ENCODE measurements at places on chromosomes 3 and 15. TPM values are rescaled to one million over a fixed set of nuclear protein-coding genes. Genes with fewer than 3 reads are reported as not detected.
A peak's percentile ranks its signal among the peaks of the same experiment; 100 is the strongest.

DNA sequence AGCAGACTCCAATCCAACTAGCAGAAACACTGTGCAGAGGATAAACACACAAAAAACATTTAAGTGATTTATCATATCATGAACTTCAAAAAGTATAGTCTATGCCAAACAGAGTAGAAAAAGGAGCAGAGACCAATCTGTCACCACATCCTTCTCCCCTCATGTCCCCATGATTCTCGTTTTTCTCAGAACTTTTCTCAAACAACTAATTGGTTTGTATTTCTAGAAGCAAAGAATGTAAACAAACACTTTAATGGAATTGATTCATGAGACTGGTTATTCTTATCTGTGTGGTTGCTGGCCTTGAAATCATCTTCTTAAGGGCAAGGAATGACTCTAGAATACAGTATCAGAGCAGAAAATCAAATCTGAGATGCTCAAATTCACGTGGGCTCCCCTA, 294.2 kb upstream of the THBS1 start:
- no peak for DNase-seq

- DNase-seq: no peak
Measured at GRCh38 chr3:20404741-20405100, 218.7 kb upstream of the SGO1 start.

UBA7 gene
- 173 TPM for total RNA-seq

DNA sequence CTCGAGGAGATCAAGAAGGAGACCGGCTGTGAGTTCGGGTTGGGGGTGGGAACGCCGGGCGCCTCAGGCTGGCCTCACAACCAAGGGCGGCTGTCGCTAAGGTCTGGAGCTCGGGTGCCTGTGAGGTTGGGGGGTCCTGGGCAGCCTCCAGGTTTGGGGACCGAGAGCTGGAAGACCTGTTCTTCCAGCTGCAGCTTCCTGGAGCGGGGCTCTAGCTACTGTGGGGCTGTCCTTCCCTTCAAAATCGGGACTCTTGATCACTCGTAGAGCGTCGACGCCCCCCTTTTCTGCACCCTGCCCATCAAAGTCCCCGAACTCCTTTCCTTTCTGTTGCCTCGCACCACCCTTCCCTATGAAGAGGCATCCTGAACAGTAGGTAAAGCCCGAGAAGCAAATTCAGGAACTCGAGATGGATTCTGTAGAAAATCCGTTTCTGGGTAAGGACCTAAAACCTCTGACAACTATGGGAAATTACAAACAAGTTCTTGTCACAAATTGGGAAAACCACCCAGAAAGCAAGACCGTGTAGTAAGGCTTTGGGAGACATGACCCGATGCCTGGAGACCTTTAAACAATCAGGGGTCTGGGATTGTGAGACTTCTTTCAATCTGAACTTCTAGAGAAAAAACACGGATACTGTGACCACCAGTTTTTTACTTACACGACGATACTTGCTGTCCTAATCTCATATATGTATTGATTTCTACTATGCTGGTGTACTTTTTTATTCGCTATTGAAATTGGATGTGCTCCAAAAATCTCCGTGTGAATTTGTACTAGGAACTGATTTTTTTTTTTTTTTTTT, 556 bp downstream of the CHP1 start:
- no peak for DNase-seq

GRCh38 chr3:11088831-11089230, 65.5 kb upstream of the HRH1 start:
- no peak for DNase-seq

- DNase-seq: no peak
Measured at GRCh38 chr3:58833491-58833890, 166.9 kb upstream of the FAM3D start.

GRCh38 chr3:98875535-98875934, 26.0 kb downstream of the DCBLD2 start:
- DNase-seq: no peak

DNA sequence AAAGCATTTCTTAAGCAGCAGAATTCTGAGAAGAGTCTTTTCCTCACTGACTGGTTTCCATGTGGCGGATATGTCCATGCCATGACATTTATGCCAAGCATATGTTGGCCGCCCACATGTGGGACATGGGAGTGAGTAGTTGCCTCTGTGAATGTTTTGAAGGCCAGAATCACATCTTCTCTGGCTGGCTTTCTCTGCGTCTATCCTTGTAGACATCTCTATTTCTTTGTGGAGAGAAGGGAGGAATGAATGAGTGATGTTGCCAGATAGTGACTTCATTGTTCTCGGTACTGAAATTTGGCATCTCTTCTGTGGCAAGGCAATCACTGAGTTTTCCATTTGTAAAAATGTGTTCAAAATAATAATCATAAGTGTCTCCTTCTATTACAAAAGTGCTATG, 316.0 kb downstream of the CLSTN2 start:
- DNase-seq: no peak

DNA sequence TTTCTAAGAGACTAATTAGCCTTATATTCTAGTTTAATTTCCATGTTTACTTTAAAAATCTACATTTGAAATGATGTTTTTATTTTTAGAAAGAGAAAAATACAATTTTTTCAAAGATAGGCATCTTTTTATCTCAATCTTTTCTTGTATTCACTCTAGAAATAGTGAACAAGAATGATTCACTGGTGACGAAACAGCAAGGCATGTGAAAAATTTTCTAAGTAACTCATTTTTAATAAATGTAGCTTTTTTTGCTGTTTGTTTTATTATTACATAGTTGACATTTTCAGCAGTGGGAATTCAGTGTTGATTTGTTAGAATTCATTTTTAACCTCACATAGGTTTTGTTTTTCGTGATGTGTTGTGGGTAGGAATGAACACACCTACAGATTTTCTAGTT, 1226.4 kb downstream of the NSUN3 start:
- no peak for DNase-seq

- DNase-seq: no peak
Measured at GRCh38 chr15:86676002-86676401, 596.3 kb downstream of the AGBL1 start.

STXBP5L gene
- not detected for total RNA-seq

DCUN1D1 gene
- total RNA-seq: 32.7 TPM

DNA sequence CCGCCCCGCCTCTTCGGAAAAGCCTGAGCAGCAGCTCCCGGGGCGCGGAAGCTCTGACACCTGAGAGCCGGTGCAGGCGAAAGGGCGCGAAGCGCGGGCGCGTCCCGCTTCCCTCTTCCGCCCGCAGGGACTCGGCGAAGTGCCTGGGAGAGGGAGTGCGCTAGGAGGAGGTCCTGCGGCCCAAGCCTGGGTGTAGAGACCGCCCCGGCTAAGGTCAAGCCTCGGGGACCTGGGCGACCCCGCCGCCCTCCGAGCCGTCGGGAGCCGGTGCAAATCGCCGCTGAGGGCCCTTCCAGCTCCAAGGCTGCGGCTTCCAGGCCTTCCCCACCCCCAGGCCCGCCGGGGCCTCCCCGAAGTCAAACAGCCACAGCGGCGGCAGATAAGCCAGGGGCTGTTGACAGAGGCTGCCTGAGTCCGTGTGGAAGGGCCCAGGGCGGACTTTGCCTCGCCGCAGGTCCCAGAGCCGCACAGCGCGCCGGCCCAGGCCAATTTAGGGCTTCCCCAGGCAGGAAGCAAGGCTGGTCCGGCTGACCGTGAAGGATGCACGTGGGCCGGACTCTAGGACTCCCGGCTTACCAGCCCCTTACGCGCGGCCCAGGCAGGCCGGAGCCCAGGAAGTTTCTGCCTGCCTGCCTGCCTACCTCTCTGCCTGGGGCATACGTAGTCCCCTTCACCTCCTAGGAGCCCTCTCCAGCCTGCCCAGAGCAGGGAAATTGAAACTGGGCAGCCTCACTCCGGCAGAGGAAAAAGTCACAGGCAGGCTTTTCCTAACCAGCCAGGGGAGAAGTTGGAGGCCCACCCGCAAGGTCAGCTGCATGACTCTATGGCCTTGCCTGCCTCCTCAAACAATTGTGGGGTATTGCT, 2.3 kb downstream of the ITPKA start:
- no peak for DNase-seq

SOX14 gene
- total RNA-seq: not detected

VIPR1 gene
- total RNA-seq: 33.4 TPM

GRCh38 chr3:113035387-113035982, 44.7 kb downstream of the GTPBP8 start:
- DNase-seq: peak; percentile 30

GRCh38 chr3:161221806-161222600, 892 bp downstream of the NMD3 start:
- DNase-seq: no peak

DNA sequence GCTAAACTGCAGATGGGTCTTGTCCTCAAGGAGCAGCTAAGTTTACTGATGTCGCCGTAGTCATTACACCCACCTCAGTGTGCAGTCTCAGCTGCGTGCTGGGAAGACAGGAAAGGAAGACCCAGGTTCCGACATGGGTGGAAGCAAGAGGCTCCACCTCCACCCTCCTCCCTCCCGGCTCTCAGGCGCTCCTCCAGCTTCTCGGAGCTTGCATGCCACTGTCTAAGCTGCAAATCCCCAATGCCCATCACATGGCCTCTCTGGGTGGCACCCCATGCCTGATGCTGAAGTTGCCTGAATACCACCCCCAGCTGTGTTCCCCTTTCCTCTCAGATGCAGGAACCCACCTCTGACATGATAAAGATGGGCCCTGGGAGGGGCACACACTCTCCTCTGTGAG, 58.5 kb downstream of the MGLL start:
- DNase-seq: no peak

GRCh38 chr3:134309987-134310700, 59.5 kb upstream of the RYK start:
- no peak for DNase-seq

DNA sequence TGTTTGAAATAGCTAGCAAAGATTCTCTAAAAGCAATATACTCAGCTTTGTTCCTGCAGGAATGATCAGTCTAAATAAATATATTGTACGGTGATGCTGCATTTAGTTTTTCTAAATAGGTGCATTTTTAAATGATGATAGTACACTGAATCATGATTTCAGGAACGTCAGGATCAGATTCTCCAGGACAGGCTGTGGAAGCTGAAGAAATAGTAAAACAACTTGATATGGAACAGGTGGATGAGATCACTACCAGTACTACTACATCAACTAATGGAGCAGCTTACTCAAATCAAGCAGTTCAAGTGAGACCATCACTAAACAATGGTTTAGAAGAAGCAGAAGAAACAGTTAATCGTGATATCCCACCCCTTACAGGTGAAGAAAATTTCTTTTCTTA, 46.3 kb upstream of the EIF3J start:
- no peak for DNase-seq

- DNase-seq: no peak
Measured at GRCh38 chr3:72554689-72555088, 293.6 kb downstream of the SHQ1 start.

- no peak for DNase-seq
Measured at GRCh38 chr3:45777111-45777745, 19.1 kb downstream of the SLC6A20 start.

GRCh38 chr3:114221165-114221880, 16.1 kb downstream of the ZNF80 start:
- DNase-seq: peak; percentile 26

GRCh38 chr15:90188914-90189748, 12.0 kb upstream of the SEMA4B start:
- DNase-seq: no peak

GRCh38 chr3:58324391-58325390, 8.0 kb upstream of the PXK start:
- DNase-seq: no peak

DNA sequence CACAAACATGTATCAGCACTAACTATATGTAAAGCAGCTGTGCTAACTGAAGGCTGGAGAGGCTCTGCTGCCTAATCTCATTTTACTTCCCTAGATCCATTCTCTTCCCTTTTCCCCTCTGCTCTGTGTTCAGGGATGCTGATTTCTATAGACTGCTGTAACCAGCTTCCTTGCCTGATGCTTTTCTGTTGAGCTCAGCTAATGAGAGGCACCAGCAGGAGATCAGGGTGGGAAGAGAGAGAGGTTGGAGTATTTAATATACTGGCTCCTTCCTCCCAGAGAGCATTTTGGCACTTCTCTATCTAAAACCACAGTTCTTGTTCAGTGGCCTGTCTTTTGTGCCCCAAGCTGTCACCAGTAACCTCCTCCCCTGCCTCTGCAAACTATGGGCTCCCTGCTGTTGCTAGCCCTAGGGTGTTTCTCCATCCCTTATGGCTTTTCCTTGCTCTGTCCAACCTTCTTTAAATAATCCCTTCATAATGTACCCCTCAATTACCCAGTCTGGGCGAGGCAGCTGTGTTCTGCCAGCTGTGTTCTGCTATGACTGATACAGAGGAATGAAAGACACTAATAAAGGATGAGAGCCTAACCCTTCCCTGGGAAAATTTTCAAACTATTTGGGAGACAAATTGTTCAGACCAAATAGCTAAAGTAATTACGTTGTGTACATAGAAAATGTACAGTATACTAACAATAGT, 69.5 kb downstream of the CADPS start:
- no peak for DNase-seq

VPS18 gene
- total RNA-seq: 13.6 TPM

DNA sequence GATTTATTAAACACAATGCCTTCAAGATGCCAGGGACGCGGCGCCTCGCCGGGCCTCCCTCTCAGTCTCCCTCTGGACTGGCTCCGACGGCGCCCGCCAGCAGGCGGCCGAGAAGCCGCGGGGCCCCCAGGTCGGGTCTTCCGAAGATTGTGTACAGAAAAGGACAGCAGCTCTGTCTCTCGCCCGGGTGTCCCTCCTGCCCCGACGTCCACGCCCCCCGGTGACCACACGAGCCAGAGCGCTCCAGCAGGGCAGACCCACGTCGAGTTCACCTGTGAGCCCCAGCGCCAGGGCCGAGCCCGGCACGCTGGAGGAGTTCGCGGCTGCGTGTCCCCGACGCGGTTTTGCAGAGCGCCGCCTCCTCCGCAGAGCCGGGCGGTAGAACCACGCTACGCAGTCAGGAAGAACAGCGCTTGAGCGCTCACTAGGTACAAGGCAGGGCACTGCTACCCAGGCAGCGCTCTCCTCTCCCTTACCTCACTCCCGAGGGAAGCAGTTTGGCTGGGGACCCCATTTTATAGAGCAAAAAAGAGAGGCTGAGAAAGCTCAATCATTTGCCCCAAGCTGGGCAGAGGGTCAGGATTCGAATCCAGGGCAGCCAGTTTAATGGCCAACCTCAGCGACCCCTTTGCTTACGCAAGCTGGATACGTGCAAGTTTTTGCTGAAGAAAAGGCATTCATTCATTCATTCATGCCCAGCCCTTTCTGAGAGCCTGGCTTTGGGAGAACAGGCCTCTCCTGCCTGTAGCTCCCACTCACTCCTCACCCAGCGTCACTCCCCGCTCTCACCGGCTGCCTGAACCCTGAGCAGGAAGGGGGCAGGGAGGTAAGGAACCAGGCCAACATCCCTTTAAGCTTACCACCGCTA, 3.0 kb upstream of the TLE3 start:
- DNase-seq: peak; percentile 56

AHSG gene
- total RNA-seq: not detected

Measured in T-helper 17 cell (primary cell).